Forelimb muscle (tissue), 1 donor: ENCODE measurements at places on chromosomes 12 and 14. TPM values are rescaled to one million over a fixed set of nuclear protein-coding genes. Genes with fewer than 3 reads are reported as not detected.

SETD1B gene
- 8.6 TPM for polyA plus RNA-seq

ADCY4 gene
- 15.2 TPM for polyA plus RNA-seq

OTUB2 gene
- 0.49 TPM for polyA plus RNA-seq

DNA sequence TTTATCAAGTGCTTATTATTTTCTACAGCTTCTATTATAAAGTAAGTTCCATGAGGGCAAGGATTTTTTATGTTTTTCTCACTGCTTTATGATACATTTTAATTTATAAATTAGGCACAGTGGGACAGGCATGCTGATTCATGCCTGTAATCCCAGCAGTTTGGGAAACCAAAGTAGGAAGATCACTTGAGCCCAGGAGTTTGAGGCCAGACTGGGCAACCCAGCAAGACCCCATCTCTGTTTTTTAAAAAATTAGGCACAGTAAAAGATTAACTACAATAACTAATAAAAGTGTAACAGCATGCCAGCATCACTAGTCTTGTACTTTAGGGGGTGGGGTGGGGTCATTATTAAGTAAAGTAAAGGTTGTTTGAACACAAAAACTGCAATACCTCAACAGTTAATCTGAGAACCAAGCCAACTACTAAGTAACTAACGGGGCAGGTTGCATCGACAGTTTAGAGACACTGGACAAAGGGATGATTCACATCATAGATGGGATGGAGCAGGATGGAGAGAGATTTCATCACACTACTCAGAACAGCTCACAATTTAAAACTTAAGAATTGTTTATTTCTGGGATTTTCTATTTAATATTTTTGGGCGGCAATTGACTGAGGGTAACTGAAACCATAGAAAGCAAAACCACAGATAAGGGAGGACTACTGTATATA is 119.5 kb downstream of the PLEKHA5 start:
- DNase-seq: no peak

GRCh38 chr12:6463216-6463615 is 7.3 kb downstream of the VAMP1 start:
- DNase-seq: no peak

GRCh38 chr12:43653289-43653915 is 101.4 kb upstream of the ADAMTS20 start:
- DNase-seq: no peak

DNA sequence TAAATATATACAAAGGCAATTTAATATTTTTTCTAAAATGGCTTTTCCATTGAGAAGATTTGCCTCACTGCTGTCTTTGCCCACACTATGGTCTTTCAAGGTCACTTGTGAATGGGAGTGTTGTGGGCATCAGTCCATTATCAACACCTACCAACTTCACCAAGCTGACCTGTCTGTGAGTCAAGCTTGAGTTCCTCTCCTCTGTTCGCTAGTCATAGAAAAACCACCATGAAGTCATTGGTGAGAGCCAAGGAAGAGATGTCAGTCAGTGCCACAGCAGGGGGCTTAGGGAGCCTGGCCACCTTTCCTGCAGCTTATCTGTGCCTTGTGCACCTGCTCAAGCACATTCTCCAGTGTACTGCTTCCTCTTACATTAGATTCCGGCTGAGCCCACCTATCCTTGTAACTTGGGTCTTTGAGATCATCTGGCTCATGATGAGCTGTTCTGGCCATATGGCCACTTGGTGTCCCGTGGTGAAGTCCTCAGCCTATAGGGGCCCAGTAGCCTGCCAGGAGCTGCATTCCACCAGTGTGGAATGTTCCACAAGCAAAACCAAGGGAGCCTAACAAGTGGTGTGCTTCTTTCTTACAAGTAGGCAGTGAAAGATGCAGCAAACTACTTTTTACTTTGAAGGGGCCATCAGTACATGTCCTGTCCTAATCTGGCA is 80.8 kb upstream of the C12orf71 start:
- DNase-seq: no peak

- DNase-seq: no peak
These were observed 10.1 kb downstream of the A2ML1 start for GRCh38 chr12:8832500-8832899.
